ENCODE measurements at places on chromosomes 5 and 9.
A peak's percentile ranks its signal among the peaks of the same experiment; 100 is the strongest.

DNA sequence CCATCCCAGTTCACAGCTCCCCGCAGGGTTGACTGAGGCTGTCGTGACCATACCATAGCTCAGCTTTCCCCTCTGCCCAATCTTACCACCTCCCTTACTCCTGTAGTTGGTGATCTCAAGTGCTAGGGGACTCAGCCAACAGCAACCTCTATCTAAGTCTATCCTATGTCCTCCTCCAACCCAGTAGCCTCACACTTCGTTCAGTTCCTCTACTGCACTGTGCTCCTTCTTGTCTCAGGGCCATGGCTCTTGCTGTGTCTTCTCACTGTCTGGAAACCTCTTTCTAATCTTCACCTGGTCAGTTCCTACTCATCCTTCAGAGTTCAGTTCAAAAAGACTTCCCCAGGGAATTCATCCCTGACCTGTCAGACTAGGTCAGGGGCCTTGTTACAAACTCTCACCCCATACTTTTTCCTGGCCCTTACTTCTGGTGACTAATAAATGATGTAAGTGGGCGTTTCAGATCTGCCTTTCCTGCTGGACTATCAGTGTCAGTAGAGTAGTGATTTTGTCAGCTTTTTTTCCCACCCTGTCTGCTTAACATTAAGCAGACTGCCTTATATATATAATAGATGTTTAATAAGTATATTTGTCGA lies 53.6 kb upstream of the NR3C1 start:
- no peak for DNase-seq

DNA sequence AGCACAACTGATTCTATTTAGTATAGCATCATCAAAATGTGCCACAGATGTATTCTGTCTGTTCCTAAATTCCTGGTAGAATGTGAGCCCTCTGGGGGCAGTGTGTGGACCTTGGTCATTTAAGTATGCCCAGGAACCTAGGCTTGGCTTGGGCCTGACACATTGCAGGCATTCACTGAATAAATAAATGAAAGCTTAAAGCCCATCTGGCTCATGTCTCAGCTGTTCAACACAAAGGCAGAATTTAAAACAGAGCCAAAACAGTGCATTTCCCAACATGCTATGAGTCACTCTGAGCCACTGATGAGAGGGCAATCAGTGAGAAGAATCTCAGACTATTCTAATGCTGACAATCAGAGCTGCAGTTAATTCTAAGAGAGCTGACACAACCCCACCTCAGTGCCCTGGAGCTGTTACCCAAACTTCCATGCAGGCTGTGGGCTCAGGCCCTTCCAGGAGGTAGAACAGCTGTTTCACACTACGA lies 8.1 kb downstream of the FAM193B start:
- DNase-seq = no peak

DNA sequence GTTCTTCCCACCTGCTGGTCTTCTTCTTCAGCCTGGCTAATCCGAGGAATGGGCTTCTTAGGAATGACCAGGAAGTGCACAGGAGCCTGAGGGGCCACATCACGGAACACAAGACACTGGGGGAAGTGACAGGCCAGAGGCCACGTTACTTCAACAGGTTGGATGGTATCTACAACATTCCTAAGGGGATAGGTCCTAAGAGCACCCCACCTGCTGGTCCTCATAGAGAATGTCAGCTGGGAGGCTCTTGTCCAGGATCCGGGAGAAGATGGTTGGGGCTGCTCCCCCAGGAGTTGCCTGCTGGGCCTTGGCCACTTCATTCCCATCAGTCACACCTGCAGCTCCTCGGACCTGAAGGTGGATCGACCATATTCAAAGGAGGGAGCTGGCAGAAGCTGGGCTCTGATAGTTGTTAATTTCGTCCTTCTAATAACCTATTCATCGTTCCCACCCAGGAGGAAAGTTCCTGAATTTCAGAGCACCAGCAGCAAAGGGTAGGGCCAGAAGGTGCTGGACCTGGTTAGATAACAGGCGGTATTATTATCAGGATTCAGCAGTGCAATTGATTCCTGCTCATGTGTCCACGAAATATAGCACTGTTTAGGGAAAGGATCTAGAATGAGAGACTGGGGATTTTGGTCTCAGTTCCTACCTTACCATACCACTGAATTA lies 1.3 kb downstream of the HINT2 start:
- DNase-seq = no peak

- no peak for DNase-seq
Measured at GRCh38 chr5:50889790-50890189, 223.4 kb downstream of the PARP8 start.

GRCh38 chr5:158769696-158770095 lies 330.0 kb downstream of the EBF1 start:
- no peak for DNase-seq

- no peak for DNase-seq
Measured at GRCh38 chr9:105005186-105005585, 77.2 kb upstream of the ABCA1 start.

GRCh38 chr5:42321785-42322184 lies 101.5 kb upstream of the GHR start:
- no peak for DNase-seq

GRCh38 chr9:21672761-21673160 lies 129.7 kb upstream of the MTAP start:
- DNase-seq = no peak

DNA sequence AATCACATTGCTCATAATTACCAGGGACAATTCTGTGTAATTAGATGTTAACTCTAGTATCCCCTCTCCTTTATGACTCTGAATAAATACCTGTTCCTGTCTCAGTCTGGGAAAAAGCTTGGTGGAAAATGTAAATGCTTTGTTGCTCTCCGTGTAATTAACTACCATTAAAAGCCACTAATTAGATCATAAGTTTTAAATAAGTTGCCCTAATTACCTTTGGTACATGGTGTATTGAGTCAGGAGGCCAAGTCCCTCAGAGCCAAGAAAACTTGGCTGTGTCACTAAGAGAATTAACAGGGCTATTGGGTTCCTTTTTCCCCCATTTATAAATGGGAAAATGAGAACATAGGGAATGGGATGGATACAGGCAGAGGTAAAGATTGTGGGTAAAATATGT lies 617.6 kb downstream of the TLR4 start:
- DNase-seq = no peak

- no peak for DNase-seq
Measured at GRCh38 chr5:124421584-124421983, 324.9 kb downstream of the ZNF608 start.

DNA sequence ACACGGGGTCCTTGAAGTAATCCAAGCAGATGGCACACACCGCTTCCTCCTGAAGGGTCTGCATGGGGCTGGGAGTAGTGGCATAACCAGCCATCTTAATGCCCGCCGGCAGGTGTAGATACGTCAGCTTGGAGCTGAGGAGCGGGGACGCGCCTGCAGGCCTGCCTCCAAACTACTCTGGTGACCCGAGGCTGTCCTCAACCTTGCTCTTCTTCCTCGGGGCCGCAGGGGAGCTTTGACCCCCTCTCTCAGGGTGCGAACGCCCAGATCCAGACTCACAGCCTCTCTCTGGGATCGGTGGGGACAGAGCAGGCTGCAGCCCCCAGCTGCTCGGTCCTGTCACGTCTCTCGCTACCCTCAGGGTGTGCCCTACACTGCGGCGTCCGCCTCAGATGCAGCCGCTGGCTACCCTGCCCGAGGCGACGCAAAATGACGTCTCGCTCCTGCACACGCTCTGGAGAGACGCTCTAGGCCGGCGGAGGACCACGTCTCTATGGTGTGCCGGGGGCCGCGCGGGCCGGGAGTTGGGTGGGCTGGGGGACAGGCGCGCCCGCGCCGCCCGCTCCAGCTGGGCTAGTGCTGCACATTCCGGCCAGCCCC lies at the start of gene TRIM52:
TRIM52 (minus strand) TSS at position 424 of the 600 bp plus-strand sequence; CDS start at position 94, 330 bp downstream.
- DNase-seq = peak; percentile 96

GRCh38 chr5:168024306-168024705 lies 267.1 kb upstream of the WWC1 start:
- no peak for DNase-seq

- no peak for DNase-seq
Measured at GRCh38 chr9:108389056-108389455, 466.7 kb downstream of the ACTL7B start.

GRCh38 chr5:136743052-136743451 lies 377.7 kb upstream of the TRPC7 start:
- no peak for DNase-seq

- DNase-seq = no peak
Measured at GRCh38 chr5:35129276-35129675, 81.5 kb upstream of the AGXT2 start.

DNA sequence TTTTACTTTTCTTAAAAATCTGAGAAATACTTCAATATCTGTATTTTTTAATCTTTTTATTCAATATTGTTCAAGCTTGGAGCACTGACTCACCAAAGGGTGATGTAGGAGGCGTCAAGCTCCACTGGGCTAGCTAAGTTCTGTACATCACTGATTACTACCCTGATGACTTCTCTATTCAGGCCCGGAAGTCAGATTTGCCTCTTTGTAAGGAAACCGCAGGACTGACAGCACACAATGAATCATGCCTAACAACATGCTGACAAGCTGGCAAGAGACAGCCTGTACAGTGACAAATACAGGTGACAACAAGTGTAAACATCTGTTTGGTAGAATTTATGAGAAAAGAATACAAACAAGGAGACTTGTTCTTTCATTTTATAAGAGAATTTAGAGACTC lies 627.9 kb upstream of the RORB start:
- DNase-seq = no peak

- DNase-seq = no peak
Measured at GRCh38 chr5:91207248-91207647, 175.9 kb downstream of the ARRDC3 start.

GRCh38 chr9:127714951-127715469 lies 453 bp downstream of the PTRH1 start:
- DNase-seq = peak; percentile 55

GRCh38 chr5:154647114-154647760 lies 107.9 kb upstream of the LARP1 start:
- peak; percentile 48 for DNase-seq

DNA sequence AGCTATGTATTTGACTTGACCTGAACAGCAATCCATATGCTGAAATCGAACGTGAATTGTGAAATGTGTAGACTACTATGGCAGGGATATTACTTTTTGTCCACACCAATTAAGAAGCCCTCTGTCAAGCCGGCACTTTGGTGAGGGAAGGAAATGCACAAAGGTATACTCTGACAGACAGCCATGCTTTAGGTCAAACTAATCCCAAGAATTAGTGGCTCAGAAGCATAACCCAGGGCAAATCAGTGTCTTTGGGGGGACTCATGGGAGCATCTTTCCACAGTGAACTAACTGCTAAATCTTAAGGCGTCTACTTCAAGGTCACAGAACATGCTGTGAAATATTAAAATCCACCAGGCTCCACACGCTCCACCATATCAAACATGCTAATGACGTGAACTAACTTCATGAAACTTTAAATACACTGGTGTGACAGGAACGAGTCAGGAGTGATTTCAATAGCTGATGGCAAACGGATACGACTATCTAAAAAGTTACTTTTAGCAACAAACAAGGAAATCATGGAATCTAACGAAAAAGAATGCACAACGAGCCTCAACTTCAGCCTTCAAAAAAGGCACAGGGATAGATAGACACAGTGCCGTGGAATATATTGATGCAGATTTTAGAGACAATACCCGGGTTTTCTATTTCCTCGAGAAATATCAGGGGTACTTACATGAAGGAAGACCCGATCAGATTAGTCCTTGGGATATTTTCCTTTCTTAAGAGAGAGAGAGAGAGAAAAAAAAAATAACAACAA lies 527 bp downstream of the MEF2C start:
- DNase-seq = no peak

GRCh38 chr5:150038547-150038946 lies 38.0 kb downstream of the HMGXB3 start:
- no peak for DNase-seq

- no peak for DNase-seq
Measured at GRCh38 chr5:4243479-4244264, 648.0 kb downstream of the IRX1 start.

DNA sequence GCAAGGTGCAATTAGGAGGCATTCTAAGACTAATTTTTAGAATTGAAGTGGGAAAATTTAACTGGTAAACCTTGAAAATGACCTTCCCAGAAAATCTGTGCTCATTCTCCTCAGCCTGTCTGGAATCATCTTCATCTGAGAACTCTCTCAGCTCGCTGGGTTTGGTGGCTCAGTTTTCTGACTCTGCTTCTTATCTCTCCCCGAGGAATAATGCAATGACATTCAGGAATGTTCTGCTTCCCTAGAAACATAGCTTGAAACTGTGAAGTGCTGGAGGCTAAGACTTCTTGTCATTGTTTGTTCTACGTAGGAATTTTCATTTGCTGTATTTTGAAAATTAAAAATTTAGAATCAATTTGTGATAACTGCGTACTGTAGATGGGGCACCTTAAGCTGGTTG lies 86.6 kb downstream of the KCNN2 start:
- DNase-seq = no peak

GRCh38 chr5:147659166-147659929 lies 123.2 kb downstream of the JAKMIP2 start:
- no peak for DNase-seq

DNA sequence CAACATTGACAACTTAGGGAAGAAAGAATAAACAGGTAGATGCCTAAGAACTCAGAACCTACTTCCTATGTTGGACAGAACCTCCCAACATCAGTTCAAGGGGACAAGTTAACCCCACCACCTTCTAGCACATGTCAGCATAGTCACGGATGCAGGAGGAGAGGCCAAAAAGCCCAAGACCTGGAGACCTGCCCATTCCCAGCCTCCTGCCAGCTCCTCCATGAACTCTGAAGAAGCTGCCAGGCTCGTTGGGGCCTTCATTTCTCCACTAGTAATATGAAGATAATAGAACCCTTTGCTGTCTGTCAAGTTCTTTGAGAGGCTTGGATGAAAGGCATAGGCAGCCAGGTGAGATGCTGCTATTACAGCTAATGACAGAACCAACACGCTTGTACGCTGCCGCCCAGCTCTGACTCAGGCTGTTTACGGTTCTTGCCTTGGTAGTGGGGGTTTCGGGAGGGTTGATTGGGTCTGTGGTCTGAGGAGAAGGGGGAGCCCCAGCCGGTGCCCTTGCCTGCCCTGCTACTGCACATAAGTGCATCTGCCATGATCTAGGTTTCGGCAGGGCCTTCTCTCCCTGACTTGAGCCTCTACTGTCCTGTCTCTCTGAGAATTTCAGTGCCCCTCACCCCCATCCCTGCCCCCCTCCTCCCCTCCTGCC lies 82.2 kb downstream of the NRG2 start:
- DNase-seq = no peak

GRCh38 chr5:14064841-14065240 lies 78.3 kb upstream of the TRIO start:
- no peak for DNase-seq

DNA sequence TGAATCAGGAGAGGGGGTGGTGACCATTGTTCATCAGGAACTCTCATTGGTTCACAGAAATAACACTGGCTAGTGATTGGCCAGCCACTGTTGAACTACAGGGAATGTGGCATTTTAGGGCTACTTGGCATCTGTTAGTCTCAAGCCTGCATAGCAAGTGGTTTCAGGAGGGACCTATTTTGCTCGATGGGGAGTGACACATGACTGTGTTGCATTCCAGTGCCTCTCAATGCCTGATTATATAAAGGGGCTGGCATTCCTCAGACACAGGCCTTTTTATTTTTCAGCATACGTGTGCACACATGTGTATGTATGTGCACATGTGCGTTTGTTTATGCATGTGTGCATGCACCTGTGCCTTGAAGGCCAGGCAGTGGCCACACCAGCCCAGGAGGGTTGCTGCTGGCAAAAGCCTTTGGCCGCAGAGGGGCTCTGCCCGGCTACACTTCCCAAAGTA lies 23.2 kb downstream of the FGD3 start:
- no peak for DNase-seq

- DNase-seq = no peak
Measured at GRCh38 chr9:92794426-92794825, 29.8 kb upstream of the BICD2 start.

- no peak for DNase-seq
Measured at GRCh38 chr9:93620041-93620506, 43.7 kb downstream of the PHF2 start.

Measured in nephron progenitor cell (in vitro differentiated cells).